Hematopoietic multipotent progenitor cell (in vitro differentiated cells): ENCODE measurements at places on chromosomes 2 and 18.
A peak's percentile ranks its signal among the peaks of the same experiment; 100 is the strongest.

DNA sequence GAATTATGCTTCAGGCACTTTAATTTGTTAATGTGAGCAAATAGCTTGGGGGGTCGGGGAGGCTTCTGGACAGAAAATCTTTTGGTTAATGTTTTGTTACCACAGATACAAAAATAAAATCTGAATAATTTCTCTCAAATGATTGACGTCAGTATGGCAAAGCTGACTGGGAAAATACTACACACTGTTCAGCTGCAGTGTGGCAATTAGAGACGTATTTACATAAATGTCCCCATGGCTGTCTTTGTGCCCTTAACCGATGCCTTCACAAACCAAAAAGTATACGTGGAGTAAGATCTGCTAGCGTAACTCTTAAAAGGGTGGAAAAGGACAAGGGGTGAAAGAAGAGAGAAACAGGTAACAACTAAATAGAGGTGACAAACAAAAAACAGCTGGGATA is 83.4 kb downstream of the ACTR2 start:
- no peak for DNase-seq

- DNase-seq: peak; percentile 50
These were observed 9.4 kb upstream of the CD302 start for GRCh38 chr2:159807183-159808031.

DNA sequence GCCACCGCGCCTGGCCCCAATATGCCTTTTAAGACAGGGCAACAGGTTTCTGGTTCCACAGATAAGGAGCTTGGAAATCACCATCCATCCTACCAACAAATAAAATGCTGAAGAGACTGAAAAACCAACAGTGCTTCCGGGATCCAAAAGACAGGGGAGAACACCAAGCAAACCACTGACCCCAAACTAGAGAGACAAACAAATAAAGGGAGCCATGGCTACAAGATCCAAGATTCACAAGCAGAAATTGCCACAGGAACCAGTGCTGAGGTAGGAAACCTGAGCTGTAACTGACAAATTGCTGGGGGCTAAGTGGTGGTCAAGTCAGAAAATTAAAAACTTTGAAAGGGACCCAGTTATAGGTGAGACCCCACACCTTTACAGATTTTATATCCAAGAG is 76.5 kb downstream of the ROCK2 start:
- DNase-seq: no peak

DNA sequence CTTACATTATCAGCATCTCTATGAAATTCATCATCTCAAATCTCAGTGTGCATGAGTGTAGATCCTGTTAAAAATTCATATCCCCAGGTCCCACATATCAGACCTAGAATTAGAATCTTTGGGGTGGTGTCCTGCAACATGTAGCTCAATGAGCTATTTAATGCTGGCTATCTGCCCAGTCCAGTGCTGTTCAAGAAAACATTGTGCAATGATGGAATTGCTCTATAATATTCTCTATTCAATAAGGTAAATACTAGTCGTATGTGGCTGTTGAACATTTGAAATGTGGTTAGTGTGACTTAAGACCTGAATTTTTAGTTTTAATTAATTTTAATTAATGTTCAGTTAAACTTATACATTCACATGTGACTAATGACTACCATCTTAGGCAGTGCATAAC is 127.4 kb downstream of the NOL4 start:
- DNase-seq: no peak

GRCh38 chr2:68134120-68134519 is 23.6 kb upstream of the PNO1 start:
- DNase-seq: no peak

DNA sequence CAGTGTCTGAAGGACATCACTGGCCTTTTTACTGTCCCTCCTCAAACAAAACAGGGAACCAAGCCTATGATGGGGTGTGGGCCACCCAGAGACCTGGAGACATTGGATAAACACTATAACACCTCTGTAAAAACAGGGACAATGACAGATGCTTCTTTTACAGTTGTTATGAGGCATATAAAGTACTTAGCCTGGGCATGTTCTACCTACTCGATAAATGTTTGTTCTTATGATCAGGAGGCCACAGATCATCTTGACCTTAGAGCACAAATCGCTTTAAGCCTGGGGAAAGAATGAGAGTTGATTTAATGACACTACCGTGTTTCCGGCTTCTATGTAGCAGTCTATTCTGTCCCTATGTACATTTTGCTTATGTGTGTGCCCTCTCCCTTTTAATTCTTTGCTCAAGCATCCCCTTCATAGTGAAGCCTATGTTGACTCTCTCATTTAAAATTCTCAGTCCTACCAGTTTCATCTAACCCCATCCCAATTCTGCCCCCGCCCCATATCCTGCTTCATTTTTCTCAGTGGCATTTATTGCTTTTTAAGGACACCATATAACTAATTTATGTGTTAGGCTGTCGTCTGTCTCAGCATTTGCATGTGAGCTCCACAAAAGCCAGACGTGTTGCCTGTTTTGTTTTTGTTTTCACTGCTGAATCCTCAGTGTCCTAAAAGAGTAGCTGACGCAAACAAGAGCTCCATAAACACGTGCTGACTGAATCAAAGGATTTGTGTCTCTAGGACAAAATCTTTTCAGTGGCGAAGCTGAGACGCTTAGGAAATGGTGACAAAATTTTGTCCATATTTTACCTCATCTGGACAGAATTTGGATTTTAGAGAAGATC is 182.3 kb upstream of the ST6GAL2 start:
- DNase-seq: no peak

GRCh38 chr18:62610351-62610700 is 87.5 kb downstream of the ZCCHC2 start:
- no peak for DNase-seq

GRCh38 chr2:236743039-236743920 is 173.7 kb downstream of the ACKR3 start:
- DNase-seq: no peak

GRCh38 chr2:236205867-236206645 is 37.9 kb upstream of the GBX2 start:
- DNase-seq: no peak

GRCh38 chr2:15325296-15325695 is 235.8 kb downstream of the NBAS start:
- no peak for DNase-seq

GRCh38 chr2:234479465-234479864 is 17.4 kb downstream of the ARL4C start:
- DNase-seq: no peak

DNA sequence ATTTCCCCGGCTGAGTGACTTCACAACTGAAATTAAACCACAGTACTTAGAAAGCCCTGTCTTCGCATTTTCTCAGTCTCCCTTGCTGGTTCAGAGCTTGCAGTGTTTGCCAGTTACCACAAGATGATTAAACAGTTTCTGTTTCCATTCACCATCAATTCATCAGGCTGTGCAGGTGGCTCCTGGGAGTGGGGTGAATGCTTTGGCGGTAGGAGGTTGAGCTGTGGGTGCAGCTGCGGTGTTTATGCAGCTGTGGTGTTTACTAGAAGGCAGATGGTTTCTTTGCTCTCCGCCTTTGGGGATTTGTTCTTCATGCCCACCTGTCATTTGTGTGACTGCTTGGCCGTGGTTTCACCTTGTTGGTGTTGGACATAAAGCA is 16.1 kb downstream of the ACOXL start:
- peak; percentile 67 for DNase-seq

GRCh38 chr18:6022074-6022444 is 126.7 kb upstream of the TMEM200C start:
- peak; percentile 50 for DNase-seq

DNA sequence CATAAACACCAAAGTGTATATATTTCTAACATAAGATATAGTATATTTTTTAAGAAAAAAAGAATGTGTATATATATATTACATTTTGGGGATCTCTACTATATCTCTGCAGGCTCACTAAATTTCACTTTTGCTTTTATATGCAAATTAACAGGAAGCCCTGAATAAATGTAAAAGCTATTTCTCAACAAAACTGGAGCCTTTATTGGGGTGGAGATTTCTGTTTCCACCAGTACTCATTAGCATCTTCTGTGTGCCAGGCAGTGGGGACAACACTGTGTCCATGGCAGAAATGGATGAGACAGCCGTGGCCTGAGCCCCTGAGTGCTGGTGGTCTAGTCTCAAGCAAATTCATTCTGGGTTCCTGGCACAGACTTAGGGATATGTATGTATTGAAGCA is 41.3 kb downstream of the C18orf63 start:
- no peak for DNase-seq

- no peak for DNase-seq
These were observed 10.5 kb downstream of the VIT start for GRCh38 chr2:36707050-36707449.

DNA sequence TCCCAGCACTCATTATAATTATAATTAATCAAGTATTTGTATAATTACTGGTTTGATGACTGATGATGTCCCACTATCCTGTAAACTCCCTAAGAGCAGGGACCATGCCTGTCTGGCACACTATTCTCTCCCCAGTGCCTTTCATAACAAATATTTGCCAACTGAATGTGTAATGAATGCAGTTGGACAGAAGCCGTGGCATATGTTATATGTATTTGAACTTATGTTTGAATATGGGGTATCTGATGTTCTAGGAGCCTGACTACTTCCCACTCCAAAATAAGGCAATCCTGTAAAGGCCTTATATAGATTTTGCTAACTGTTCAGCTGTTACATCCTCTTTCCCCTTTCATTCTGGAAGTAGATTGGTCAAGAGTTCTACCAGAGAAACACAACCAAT is 19.7 kb downstream of the OSBPL6 start:
- DNase-seq: no peak

DNA sequence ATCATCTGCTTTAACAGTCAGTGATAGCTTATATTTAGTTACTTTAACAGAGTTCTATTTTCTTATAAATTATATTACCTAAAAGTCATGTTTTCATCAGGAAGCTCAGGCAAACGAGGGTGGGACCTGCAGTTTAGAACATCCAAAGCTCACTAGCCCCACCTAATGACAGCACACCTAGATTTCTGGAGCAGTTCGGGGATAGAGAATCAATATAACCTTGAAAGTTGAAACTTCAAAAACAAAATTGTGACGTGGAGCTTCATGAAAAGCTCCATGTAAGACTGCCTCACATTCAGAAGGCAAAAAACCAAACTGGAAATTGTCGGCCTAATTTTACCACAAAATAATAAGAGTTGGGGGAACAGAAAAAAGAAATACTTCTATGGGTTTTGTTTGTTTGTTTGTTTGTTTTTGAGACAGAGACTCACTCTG is 185.9 kb upstream of the CCDC150 start:
- peak; percentile 10 for DNase-seq

- DNase-seq: no peak
These were observed 220.8 kb downstream of the NEDD4L start for GRCh38 chr18:58264840-58265239.

DNA sequence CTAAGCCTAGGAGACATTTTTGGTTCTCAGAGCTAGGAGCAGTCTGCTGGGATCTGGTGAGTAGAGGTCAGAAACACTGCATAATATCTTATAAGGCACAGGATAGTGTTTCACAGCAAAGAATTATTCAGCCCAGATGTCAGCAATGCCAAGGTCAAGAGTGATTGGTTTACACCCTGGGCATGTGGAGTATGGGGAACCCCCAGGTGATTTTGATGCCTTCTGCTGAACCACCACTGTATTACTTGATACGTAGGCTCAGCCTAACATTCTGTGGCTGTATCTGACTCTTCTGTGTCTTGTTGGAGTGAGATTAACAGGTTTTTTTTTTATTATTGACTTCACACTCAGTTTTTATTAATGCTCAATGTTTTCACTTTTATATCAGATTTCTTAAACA is 6.0 kb downstream of the DDX18 start:
- no peak for DNase-seq

DNA sequence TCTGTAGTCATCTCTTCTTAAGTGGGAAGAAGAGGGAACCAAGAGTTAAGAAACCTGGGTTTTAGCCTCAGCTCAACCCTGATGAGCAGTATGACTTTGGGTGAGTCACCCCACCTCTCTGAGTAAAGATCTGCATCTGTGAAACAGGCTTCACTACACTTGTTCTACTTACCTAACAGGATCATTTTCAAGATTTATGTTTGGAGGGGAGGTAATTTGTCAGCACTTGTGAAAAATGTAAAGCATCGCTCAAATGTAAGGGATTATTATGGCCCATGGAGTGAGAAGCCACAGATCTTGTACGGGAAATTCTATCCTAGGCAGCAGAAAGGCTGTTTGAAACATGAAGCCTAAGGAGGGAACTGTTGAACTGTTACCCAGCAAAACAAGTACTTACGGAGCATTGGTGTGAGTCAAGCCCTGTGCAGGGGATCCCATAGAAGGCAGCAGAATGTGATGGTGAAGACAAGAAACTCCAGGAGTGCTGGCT is 160.6 kb downstream of the PRKCE start:
- no peak for DNase-seq

- DNase-seq: no peak
These were observed 69.9 kb downstream of the ZC3H6 start for GRCh38 chr2:112345030-112346027.

DNA sequence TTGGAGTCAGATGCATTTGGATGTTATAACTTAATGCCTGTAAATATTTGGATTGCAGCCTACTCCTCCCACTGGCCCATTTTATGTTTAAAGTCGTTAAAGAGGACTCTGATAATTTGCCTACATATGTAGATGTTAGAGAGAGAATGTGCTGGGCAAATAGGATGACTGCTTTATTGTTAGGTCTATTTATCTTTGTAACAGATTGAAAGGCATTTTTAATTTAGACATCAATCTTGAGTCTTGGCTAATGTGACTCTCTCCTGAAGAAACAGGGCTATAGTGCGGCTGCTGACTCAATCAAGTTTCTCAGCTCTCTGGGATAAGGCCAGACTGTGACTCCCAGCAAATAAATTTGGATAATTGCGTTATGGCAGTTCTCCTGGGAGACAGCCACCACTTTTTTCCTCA is 1101.4 kb downstream of the CBLN2 start:
- DNase-seq: no peak

GRCh38 chr2:217166241-217166850 is 306.5 kb upstream of the TNP1 start:
- no peak for DNase-seq

- DNase-seq: no peak
These were observed 244.2 kb downstream of the KLHL29 start for GRCh38 chr2:23628926-23629771.

DNA sequence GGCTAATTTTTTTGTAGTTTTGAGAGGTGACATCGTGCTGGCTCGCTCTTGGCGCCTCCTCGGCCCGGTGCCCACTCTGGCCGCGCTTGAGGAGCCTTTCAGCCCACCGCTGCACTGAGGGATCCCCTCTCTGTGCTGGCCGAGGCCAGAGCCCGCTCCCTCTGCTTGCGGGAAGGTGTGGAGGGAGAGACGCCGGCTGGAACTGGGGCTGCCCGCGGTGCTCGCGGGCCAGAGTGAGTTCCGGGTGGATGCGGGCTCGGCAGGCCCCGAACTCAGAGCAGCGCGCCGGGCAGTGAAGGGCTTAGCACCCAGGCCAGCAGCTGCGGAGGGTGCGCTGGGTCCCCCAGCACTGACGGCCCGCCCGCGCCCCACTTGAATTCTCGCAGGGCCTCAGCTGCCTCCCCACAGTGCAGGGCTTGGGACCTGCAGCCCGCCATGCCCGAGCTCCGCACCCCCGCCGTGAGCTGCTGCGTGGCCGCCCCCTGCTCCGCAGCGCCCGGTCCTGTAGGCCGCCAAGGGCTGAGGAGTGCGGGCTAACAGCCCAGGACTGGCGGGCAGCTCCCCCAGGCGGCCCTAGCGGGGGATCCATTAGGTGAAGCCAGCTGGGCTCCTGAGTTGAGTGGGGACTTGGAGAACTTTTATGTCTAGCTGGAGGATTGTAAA is 113.2 kb upstream of the ZSWIM2 start:
- no peak for DNase-seq

GRCh38 chr2:241295326-241296095 is 20.0 kb downstream of the HDLBP start:
- DNase-seq: no peak
